ENCODE measurements at places on chromosomes 7 and 10. TPM values are rescaled to one million over a fixed set of nuclear protein-coding genes. Genes with fewer than 3 reads are reported as not detected.

Gene CCDC3
- 0.47 TPM for total RNA-seq

Gene LRRN3
- total RNA-seq, result 0.47 TPM

Gene NRF1
- total RNA-seq, result 19.4 TPM

Gene IL2RA
- not detected for total RNA-seq

Gene FAM149B1
- 53.4 TPM for total RNA-seq

Gene GPNMB
- total RNA-seq, result 507 TPM

Gene GHRHR
- total RNA-seq, result not detected

Gene HTR5A
- total RNA-seq, result not detected

Gene RPEL1
- total RNA-seq, result 0.12 TPM

Gene LIPK
- total RNA-seq, result not detected

Gene BZW2
- 28.5 TPM for total RNA-seq

Gene CACUL1
- 48.1 TPM for total RNA-seq

Gene HMX2
- total RNA-seq, result not detected

Gene IFIT1B
- total RNA-seq, result not detected

Gene IFIT3
- total RNA-seq, result 5.3 TPM

Gene CADPS2
- total RNA-seq, result 20.7 TPM

Gene C7orf33
- not detected for total RNA-seq

Gene MKLN1
- 40.4 TPM for total RNA-seq

Gene CPED1
- 32.2 TPM for total RNA-seq
